ENCODE measurements at places on chromosomes 3 and 15. TPM values are rescaled to one million over a fixed set of nuclear protein-coding genes. Genes with fewer than 3 reads are reported as not detected.

The PIF1 gene
- total RNA-seq = 0.17 TPM

The CD96 gene
- 228 TPM for total RNA-seq

The ASB14 gene
- not detected for total RNA-seq

The INO80 gene
- 29.7 TPM for total RNA-seq

The CHRNA3 gene
- not detected for total RNA-seq

The TRIM71 gene
- total RNA-seq = not detected

The SPESP1 gene
- total RNA-seq = 0.67 TPM

The CCDC39 gene
- total RNA-seq = 0.29 TPM

The GRK7 gene
- total RNA-seq = not detected

The LRRN1 gene
- 0.23 TPM for total RNA-seq

The CCR9 gene
- 4.5 TPM for total RNA-seq

The HTR3E gene
- total RNA-seq = not detected

The DZIP1L gene
- not detected for total RNA-seq

The PARL gene
- total RNA-seq = 46.9 TPM

The SOX2 gene
- not detected for total RNA-seq

The MYLK gene
- total RNA-seq = not detected

The TADA3 gene
- total RNA-seq = 37.6 TPM

The AHSG gene
- total RNA-seq = not detected

The CAMP gene
- total RNA-seq = not detected

The TRH gene
- not detected for total RNA-seq

The GREM1 gene
- not detected for total RNA-seq

The ESYT3 gene
- not detected for total RNA-seq

The CIB2 gene
- 1.7 TPM for total RNA-seq

The NLGN1 gene
- not detected for total RNA-seq

The GCSAM gene
- 40.9 TPM for total RNA-seq

The COLQ gene
- total RNA-seq = 6.1 TPM

The EPM2AIP1 gene
- 47.0 TPM for total RNA-seq

The ACAN gene
- total RNA-seq = not detected

The VWA5B2 gene
- not detected for total RNA-seq

The LINGO1 gene
- total RNA-seq = not detected

The NECTIN3 gene
- 12.2 TPM for total RNA-seq

The HHLA2 gene
- total RNA-seq = 0.52 TPM

The CNTN4 gene
- not detected for total RNA-seq

The TEX55 gene
- not detected for total RNA-seq

The SCAANT1 gene
- total RNA-seq = not detected

The IL17RB gene
- total RNA-seq = 0.64 TPM

The MYH15 gene
- total RNA-seq = 0.06 TPM

The ZNF385D gene
- total RNA-seq = not detected

The CHRM5 gene
- not detected for total RNA-seq

The AMIGO3 gene
- not detected for total RNA-seq

The TM4SF1 gene
- total RNA-seq = not detected

The PLSCR5 gene
- not detected for total RNA-seq

The LIPC gene
- total RNA-seq = not detected
